Natural killer cell (primary cell): ENCODE measurements at places on chromosomes 4 and X. TPM values are rescaled to one million over a fixed set of nuclear protein-coding genes. Genes with fewer than 3 reads are reported as not detected.

DNA sequence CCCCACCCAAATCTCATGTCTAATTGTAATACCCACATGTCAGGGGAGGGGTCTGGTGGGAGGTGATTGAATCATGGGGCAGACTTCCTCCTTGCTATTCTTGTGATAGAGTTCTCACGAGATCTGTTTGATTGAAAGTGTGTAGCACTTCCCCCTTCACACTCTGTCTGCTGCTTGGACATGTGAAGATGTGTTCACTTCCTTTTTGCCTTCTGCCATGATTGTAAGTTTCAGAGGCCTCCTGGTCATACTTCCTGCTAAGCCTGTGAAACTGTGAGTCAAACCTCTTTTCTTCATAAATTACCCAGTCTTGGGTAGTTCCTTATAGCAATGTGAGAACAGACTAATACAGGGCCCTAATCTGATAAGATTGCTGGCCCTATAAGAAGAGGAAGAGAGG, 1514.8 kb downstream of the RPA4 start:
- no peaks in the 10 kb centered on the region for H3K27me3 ChIP-seq
- no peaks in the 10 kb centered on the region for H3K36me3 ChIP-seq
- no peak overlapping the region for H3K27ac ChIP-seq
- no peak overlapping the region for H3K4me3 ChIP-seq
- H3K4me1 ChIP-seq: no peaks in the 10 kb centered on the region

DNA sequence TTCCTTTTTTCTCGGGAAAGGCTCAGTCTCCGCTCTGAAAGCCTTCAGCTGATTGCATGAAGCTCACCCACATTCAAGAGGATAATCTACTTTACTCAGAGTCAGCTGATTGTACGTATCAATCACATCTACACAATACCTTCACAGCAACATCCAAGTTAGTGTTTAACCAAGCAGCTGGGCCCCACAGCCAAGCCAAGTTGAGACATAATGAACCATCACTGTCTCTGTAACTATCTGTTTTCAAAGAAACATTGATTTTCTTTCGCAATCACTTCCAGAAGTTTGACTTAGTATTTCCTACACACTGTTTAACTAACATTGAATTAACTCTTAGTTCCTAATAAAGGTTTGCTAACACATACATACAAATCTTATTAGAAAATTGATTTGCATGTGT, 40.3 kb downstream of the RWDD4 start:
- DNase-seq: no peak
- H3K4me3 ChIP-seq: no peak overlapping the region

DNA sequence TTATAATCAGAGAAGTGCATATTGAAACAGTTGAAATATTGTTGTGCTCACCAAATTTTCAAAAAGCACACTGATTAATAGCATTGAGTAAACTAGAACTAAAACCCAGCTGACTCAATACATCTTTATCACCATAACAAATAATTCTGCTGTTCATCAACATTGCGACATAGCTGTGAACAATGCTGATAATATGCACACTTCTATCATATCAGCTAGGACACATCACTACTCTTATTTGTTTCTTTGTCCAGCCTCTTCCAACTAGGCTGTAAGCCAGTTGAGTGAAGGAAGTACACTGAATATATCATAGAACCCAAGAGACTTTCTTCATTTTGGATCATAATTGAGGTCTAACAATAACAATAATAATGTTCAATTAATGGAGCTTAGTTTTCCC, 349.7 kb downstream of the IQCM start:
- H3K27me3 ChIP-seq: no peaks in the 10 kb centered on the region
- H3K27ac ChIP-seq: no peak overlapping the region
- H3K36me3 ChIP-seq: no peaks in the 10 kb centered on the region
- H3K4me3 ChIP-seq: no peak overlapping the region
- H3K4me1 ChIP-seq: no peaks in the 10 kb centered on the region

DNA sequence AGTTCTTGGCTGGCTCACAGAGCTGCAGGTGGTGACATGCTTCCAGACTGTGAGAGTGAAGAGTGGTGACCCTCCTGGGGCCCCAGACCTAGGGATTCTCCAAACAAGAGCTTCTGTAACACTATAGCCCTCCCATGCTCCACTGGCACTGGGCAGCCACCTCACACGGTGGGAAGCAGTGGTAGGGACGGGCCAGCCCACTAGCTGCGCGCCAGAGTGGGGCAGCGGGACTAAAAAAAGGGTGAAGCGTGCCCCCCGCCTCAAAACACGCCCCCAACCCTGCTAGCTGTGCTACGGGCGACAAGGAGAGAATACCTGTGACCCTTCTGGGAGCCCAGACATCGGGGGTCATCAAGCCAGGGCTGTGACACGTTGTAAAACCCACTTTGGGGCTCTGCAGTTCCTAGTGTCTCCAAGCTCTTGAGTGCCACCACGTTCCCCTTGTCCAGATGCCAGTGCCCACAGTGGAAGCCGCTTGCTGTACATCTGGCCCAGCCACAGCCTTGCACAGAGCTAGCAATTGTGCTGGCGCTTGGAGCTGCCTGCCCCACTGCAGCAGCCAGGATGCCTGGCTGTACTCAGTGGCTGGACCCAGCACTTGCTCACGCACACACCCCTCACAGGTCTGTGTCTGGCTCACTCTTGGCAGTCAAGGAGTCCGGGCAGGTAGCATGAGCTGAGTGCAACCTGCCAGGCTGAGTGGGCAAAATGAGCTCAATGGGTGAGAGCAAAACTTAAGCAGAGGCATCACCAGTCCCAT, 100.0 kb downstream of the DCAF12L2 start:
- no peak for DNase-seq
- no peak overlapping the region for H3K27ac ChIP-seq
- H3K4me1 ChIP-seq: no peaks in the 10 kb centered on the region
- H3K36me3 ChIP-seq: no peaks in the 10 kb centered on the region

- no peak for DNase-seq
- peak overlapping the region; percentile 40 for H3K27ac ChIP-seq
- H3K27me3 ChIP-seq: no peaks in the 10 kb centered on the region
- H3K4me3 ChIP-seq: no peak overlapping the region
Measured at GRCh38 chr4:147741190-147741788, 9.4 kb downstream of the ARHGAP10 start.

DNA sequence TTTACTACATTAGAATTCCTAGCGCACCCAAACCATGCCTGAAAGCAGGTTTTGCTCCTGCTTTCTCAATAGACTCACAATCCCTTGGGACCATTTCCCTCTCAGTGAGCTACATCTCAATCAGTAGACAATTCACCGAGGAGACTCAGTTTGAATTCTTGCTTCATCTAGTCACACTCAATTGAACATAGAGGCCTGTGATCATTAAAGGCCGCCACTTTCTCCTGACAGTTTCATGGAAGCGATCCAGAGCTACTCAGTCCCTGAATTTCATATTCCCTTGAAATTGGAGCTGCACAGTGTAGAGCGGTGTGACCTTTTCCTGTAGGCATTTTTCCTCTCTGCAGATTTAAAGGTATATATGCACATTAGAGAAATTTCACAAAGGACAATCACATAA, 193.9 kb upstream of the SPOCK3 start:
- no peak for DNase-seq
- no peaks in the 10 kb centered on the region for H3K27me3 ChIP-seq
- no peak overlapping the region for H3K4me3 ChIP-seq
- H3K4me1 ChIP-seq: no peaks in the 10 kb centered on the region
- H3K36me3 ChIP-seq: no peaks in the 10 kb centered on the region
- no peak overlapping the region for H3K27ac ChIP-seq

Gene NUDT10
- 0.61 TPM for total RNA-seq

- H3K4me3 ChIP-seq: no peak overlapping the region
- no peak for DNase-seq
- H3K36me3 ChIP-seq: no peaks in the 10 kb centered on the region
- no peaks in the 10 kb centered on the region for H3K4me1 ChIP-seq
Measured at GRCh38 chrX:150352114-150352513, 11.0 kb upstream of the MAMLD1 start.

DNA sequence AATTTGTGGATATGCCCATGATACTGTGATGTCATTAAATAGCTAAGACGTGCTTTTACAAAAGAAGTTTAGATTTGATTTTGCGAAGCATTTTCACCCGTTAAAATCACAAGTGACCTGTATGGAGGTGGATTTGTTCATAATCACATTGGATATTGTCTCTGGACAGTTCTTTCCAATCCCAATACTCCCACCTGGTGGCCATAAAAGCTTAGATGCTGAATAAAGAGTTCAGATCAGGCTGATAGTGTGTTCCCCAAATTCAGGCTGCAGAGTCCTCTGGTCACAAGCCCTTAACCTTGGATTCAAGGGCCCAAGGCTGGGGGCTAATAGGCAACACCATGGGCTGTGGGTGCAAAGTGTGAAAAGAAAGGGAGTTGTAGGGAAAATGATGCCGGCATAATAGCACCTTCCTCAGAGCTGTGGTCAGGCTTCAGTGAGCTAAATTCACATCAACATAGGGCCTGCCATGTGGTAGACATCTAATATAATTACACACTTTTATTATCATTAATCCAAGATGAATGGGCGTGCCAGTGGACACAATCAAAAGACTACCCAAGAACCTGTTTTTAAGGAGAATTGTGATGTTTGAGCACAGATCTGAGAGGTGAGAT, 28.1 kb downstream of the SMIM43 start:
- no peaks in the 10 kb centered on the region for H3K4me1 ChIP-seq
- H3K4me3 ChIP-seq: no peak overlapping the region
- H3K27ac ChIP-seq: no peak overlapping the region
- no peaks in the 10 kb centered on the region for H3K36me3 ChIP-seq
- no peaks in the 10 kb centered on the region for H3K27me3 ChIP-seq
- no peak for DNase-seq

- no peaks in the 10 kb centered on the region for H3K4me1 ChIP-seq
- H3K4me3 ChIP-seq: no peak overlapping the region
- H3K27ac ChIP-seq: no peak overlapping the region
- DNase-seq: no peak
Measured at GRCh38 chr4:10554121-10554520, 96.9 kb upstream of the ZNF518B start.

Gene ZNF185
- 12.4 TPM for total RNA-seq

Gene GATA1
- total RNA-seq: 3.0 TPM

DNA sequence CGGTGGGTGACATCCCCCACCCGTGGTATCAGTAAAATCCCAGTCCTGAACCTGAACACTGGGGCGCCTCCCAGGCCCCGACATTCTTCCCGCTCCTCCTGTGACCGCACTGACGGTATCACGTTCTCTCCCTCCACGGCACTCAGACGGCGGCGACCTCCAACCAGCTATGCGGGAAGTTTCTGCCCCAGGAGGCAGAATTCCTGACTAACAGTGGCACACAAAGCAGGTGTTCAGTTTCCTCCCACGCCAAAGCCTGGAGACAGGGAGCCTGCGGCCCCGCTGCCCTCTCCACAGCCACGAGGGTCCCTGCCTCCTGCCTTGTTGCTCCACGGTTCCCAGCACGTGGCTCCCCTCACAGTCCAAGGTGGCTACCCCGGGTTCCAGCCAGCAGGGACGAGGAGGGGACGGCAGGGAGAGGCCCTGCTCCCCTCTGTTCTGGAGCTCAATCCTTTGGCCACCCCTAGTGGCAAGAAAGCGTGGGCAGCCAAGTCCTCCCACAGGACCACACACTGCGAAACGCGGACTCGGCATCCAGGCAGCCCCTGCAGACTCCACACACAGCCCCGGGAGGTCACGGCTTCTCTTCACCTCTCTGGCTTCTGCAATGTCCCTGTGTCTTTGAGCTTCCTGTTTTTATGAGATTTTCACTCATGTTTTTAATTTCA, 15.2 kb downstream of the CTBP1 start:
- H3K27ac ChIP-seq: no peak overlapping the region
- H3K27me3 ChIP-seq: no peaks in the 10 kb centered on the region
- H3K36me3 ChIP-seq: peaks cover 72% of the 10 kb centered on the region
- DNase-seq: no peak
- no peak overlapping the region for H3K4me3 ChIP-seq

GRCh38 chr4:150572704-150573504, 9.0 kb upstream of the MAB21L2 start:
- H3K27me3 ChIP-seq: no peaks in the 10 kb centered on the region
- peaks cover 5% of the 10 kb centered on the region for H3K36me3 ChIP-seq

GRCh38 chr4:188132232-188132631, 7.0 kb upstream of the TRIML1 start:
- H3K36me3 ChIP-seq: no peaks in the 10 kb centered on the region
- H3K4me1 ChIP-seq: no peaks in the 10 kb centered on the region
- no peak overlapping the region for H3K4me3 ChIP-seq
- no peak for DNase-seq
- no peak overlapping the region for H3K27ac ChIP-seq

Gene SPANXA1
- total RNA-seq: not detected

GRCh38 chrX:9396930-9397329, 67.9 kb upstream of the TBL1X start:
- no peaks in the 10 kb centered on the region for H3K27me3 ChIP-seq
- peaks cover 18% of the 10 kb centered on the region for H3K4me1 ChIP-seq
- no peak overlapping the region for H3K27ac ChIP-seq
- H3K4me3 ChIP-seq: no peak overlapping the region
- DNase-seq: no peak

Gene DUSP21
- total RNA-seq: not detected

- no peaks in the 10 kb centered on the region for H3K27me3 ChIP-seq
- DNase-seq: no peak
- no peaks in the 10 kb centered on the region for H3K36me3 ChIP-seq
- H3K4me1 ChIP-seq: no peaks in the 10 kb centered on the region
Measured at GRCh38 chrX:119340606-119341205, 58.4 kb upstream of the SLC25A43 start.
